Osteoblast (primary cell): ENCODE measurements at places on chromosomes 3 and 15. TPM values are rescaled to one million over a fixed set of nuclear protein-coding genes. Genes with fewer than 3 reads are reported as not detected.

The ITIH3 gene
- total RNA-seq, result under 0.01 TPM in 1 of 2 replicates, not detected in the other

The MCTP2 gene
- total RNA-seq, result 16.3 and 18.6 TPM in 2 replicates

The REC114 gene
- not detected in 2 replicates for total RNA-seq

The SLC28A1 gene
- not detected in 2 replicates for total RNA-seq

The TNIK gene
- 7.6 and 8.8 TPM in 2 replicates for total RNA-seq

The CFAP20DC gene
- total RNA-seq, result 2.2 and 4.7 TPM in 2 replicates

The IQCH gene
- total RNA-seq, result 4.7 and 5.8 TPM in 2 replicates

The MUC20 gene
- 0.36 and 1.2 TPM in 2 replicates for total RNA-seq

The ARHGEF26 gene
- total RNA-seq, result 2.7 and 3.6 TPM in 2 replicates

The U2SURP gene
- total RNA-seq, result 85.0 and 85.5 TPM in 2 replicates

The EFCAB12 gene
- total RNA-seq, result under 0.01 TPM in 2 replicates

The GOLGA8K gene
- 0.29 and 0.36 TPM in 2 replicates for total RNA-seq

The ZIC1 gene
- total RNA-seq, result 2.1 and 3.6 TPM in 2 replicates

The ZPLD1 gene
- under 0.01 TPM in 1 of 2 replicates, not detected in the other for total RNA-seq

The ZNF197 gene
- total RNA-seq, result 17.7 and 18.6 TPM in 2 replicates

The GADL1 gene
- total RNA-seq, result not detected in 2 replicates

The BHLHE40 gene
- 70.2 and 71.9 TPM in 2 replicates for total RNA-seq

The KLHL18 gene
- total RNA-seq, result 17.1 and 21.4 TPM in 2 replicates

The CAPN3 gene
- 1.1 and 3.2 TPM in 2 replicates for total RNA-seq

The CAV3 gene
- total RNA-seq, result not detected in 2 replicates

The SLC12A8 gene
- total RNA-seq, result 33.0 and 36.2 TPM in 2 replicates

The BFSP2 gene
- not detected in 2 replicates for total RNA-seq

The GOLGA6L7 gene
- total RNA-seq, result not detected in 2 replicates

The ZFAND6 gene
- 109 and 112 TPM in 2 replicates for total RNA-seq

The UCN2 gene
- total RNA-seq, result 0.29 and 0.72 TPM in 2 replicates

The SCN11A gene
- under 0.01 TPM in 1 of 2 replicates, not detected in the other for total RNA-seq
